ENCODE measurements at places on chromosomes 2 and 18.

- DNase-seq = no peak
Measured at GRCh38 chr18:51151568-51152511, 45.6 kb downstream of the MEX3C start.

- DNase-seq = no peak
Measured at GRCh38 chr2:9215680-9216079, 9.1 kb downstream of the ASAP2 start.

DNA sequence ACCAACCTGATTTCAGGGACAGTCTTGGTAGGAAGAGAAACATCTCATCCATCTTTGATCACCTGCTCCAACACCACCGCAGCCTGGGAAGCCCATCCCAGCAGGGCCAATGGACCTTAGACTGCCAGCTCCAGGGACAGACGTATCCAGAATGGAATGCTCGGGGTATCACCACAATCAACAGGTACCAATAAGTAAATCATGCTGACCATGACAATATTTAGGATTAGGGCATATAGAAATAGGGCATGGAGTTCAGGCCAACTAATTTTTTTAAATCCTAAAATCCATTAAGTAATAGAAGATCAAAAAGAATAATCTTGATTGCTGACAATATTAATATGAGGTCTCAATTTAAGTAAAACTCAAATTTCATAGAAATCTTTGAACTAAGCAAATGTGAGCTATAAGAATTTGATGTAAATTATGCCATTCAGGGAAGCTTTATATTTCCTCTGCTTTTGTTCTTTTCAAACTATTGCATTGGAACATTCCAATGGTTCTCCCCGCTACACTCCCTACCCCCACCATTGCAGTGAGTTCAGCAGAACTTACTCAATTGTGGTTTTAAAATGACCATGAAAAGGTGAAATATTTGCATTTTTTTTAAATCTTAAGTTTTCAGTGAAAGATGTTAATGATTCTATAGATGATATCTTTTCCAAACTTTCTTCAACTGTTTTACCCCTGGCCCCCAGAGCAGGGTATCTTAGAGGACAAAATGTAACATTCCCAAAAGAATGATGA is 138.6 kb downstream of the DNER start:
- no peak for DNase-seq

DNA sequence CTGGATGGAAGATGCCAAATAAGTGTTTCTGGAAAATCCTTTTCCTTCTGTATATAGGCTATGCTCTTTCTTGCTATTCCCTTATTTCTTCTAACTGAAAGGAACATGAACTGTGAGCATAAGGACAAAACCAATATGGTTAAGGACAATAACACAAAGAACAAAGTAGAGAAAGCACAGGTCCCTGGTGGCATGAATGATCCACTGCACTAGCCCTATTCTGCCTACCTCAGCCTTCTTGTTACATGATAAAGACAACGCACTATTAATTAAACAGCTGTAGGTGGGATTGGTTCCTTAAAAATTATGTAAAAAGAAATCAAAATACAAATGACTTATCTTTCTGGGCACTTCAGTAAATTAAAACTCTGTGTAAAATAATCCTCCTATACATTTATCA is 1.9 kb upstream of the WDR75 start:
- no peak for DNase-seq

DNA sequence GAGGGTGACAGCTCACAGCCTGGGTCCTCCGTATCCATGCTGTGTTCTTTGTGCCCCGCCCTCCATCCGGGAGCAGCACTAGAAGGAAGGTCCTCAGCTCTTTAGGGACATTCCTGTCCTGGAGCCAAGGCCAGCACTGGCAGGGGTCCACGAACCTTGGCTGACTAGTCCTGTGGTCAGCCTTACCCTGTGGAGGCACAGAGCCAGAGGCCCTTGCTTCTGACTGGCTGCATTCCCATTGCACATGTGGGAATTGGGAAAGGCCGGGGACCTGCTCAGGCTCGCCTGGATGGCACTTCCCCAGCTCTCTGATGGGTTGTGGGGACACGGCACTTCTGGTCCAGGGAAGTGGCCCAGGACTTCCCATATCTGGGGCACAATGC is 24.9 kb upstream of the RHOB start:
- no peak for DNase-seq

- no peak for DNase-seq
Measured at GRCh38 chr18:26826656-26827235, 38.8 kb downstream of the AQP4 start.

DNA sequence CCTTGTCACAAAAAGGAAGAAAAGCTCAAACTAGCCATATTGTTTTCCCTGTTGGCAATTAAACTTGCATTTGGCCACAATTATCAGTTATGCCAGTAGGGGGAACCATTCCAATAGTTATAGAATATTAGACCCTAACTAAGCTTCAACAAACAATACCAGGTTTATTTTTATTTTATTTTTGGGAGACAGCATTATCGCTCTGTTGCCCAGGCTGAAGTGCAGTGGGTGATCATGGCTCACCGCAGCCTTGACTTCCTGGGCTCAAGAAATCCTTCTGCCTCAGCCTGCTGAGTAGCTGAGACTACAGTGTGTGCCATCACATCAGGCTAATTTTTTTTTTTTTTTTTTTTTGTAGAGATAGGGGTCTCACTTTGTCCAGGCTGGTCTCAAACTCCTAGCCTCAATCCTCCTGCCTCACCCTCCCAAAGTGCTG is 102.1 kb downstream of the ATAD2B start:
- DNase-seq = peak; percentile 10

DNA sequence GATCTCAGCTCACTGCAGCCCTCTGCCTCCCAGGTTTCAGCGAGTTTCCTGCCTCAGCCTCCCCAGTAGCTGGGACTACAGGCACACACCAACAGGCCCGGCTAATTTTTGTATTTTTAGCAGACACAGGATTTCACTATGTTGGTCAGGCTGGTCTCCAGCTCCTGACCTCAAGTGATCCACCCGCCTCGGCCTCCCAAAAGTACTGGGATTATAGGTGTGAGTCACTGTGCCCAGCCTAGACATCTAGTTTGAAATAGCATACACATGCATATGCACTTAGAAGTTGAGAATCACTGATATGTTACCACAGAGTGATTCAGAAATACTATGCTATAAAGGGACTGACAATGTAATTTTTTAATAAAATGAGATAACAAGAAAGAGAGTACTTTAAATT is 69.8 kb upstream of the CDKL4 start:
- DNase-seq = no peak

GRCh38 chr2:148585696-148586095 is 58.9 kb upstream of the EPC2 start:
- DNase-seq = no peak

GRCh38 chr2:222290401-222290735 is 8.4 kb downstream of the PAX3 start:
- no peak for DNase-seq

DNA sequence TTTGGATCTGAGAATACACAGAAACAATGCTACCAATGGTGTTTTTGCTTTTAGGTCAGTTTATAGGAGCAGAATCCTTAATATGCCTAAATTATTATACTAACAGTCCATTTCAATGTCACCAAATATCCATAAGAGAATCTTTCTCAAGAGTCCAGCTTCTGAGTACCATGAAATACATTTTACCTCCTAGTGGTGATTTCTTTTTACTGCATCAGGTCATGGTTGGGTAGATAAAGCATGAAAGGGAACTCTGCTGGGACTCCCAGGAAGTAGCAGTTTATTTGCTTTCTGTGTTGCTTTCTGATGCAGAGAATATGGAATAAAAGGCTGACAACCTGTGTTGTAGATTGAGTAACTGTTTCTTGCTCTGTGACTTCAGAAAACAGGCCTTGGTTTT is 115.6 kb downstream of the PPP1R1C start:
- no peak for DNase-seq

- no peak for DNase-seq
Measured at GRCh38 chr18:33670029-33670428, 92.0 kb downstream of the ASXL3 start.
